Natural killer cell treated with Interleukin-12 subunit alpha and Interleukin-12 subunit beta and Interleukin-15 and Interleukin-18, amount 100 ng/mL, for 72 hours (primary cell): ENCODE measurements at places on chromosomes 12 and 14. TPM values are rescaled to one million over a fixed set of nuclear protein-coding genes. Genes with fewer than 3 reads are reported as not detected.

The PSMC6 gene
- 129 TPM for total RNA-seq

The CLEC4D gene
- not detected for total RNA-seq

The P2RX2 gene
- total RNA-seq: not detected

The INHBC gene
- total RNA-seq: not detected

The SPRYD4 gene
- total RNA-seq: 2.8 TPM

The NXPH4 gene
- total RNA-seq: not detected

The LRP6 gene
- 0.59 TPM for total RNA-seq

DNA sequence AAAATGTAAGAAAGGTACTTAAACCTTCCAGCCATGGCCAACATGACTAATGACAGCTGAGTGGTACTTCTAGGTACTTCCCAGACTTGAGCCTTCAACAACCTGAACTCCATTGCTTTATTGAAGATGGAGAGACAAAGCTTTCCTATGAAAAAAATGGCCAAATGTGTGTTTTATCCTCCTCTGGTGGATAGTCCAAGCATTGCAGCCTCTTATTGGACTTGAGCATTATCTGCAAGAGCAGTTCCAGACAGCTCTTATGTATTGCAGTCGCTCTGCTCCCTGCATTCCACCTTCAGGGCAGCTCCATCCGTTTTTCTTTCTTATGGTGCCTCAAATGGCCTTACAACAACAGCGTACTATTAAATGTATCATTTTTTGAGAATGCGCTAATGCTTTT, 588.2 kb downstream of the NRXN3 start:
- H3K36me3 ChIP-seq: no peaks in the 10 kb centered on the region
- H3K4me1 ChIP-seq: no peaks in the 10 kb centered on the region
- no peak overlapping the region for H3K27ac ChIP-seq
- no peaks in the 10 kb centered on the region for H3K27me3 ChIP-seq
- no peak overlapping the region for H3K4me3 ChIP-seq

- no peak overlapping the region for H3K4me3 ChIP-seq
- no peaks in the 10 kb centered on the region for H3K4me1 ChIP-seq
- H3K36me3 ChIP-seq: no peaks in the 10 kb centered on the region
- H3K27me3 ChIP-seq: no peaks in the 10 kb centered on the region
- no peak overlapping the region for H3K27ac ChIP-seq
Observed at GRCh38 chr14:49049711-49050110, 536.5 kb downstream of the RPS29 start.

DNA sequence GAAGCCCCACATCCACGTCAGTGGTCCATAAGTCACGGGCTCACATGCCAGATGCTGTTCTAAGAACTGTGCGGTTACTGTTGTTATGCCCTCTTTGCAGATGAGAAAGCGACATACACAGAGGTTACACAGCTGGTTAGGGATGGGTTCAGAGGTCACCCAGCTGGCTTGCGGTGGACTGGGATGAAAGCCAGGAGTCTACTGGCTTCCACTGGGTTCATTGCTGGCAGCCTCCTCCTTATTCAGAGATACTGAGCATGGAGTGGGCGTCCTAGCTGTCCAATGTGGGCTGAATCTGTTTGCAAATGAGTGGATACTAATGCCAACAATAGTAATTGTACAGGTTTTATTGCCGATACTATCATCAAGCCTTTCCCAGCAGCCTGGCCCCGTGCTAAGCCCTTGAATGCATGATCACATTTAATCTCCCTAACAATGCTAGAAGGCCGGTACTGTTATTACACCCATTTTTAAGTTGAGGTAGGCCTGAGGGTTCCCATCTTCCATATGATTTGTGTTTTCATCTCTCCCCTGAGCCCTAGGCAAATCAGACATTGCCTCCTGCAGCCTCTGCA, 129.1 kb downstream of the PLXNC1 start:
- peaks cover 6% of the 10 kb centered on the region for H3K36me3 ChIP-seq
- peaks cover 13% of the 10 kb centered on the region for H3K4me1 ChIP-seq
- H3K27me3 ChIP-seq: no peaks in the 10 kb centered on the region
- DNase-seq: no peak
- H3K27ac ChIP-seq: no peak overlapping the region

DNA sequence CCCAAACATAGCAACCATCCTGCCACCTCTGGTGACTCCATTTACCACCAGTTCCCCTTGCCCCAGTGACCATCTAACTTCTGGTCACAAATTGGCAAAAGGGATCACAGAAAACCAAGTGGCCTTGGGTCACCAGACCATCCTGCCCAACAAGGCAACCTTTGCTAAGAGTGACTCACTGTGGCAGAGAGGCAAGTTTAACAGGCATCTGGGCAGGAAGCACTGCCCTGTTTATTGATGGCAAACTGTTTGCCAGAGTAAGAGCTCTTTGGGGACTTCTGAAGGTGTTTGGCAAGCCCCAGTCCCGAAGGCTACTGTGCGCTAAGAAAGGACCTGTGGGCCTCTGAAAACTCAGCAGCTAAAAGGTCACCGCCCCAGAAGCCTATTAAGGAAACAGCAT, 28.2 kb upstream of the TMEM233 start:
- H3K36me3 ChIP-seq: no peaks in the 10 kb centered on the region
- no peaks in the 10 kb centered on the region for H3K4me1 ChIP-seq
- peaks cover 8% of the 10 kb centered on the region for H3K27me3 ChIP-seq
- no peak for DNase-seq
- no peak overlapping the region for H3K4me3 ChIP-seq

DNA sequence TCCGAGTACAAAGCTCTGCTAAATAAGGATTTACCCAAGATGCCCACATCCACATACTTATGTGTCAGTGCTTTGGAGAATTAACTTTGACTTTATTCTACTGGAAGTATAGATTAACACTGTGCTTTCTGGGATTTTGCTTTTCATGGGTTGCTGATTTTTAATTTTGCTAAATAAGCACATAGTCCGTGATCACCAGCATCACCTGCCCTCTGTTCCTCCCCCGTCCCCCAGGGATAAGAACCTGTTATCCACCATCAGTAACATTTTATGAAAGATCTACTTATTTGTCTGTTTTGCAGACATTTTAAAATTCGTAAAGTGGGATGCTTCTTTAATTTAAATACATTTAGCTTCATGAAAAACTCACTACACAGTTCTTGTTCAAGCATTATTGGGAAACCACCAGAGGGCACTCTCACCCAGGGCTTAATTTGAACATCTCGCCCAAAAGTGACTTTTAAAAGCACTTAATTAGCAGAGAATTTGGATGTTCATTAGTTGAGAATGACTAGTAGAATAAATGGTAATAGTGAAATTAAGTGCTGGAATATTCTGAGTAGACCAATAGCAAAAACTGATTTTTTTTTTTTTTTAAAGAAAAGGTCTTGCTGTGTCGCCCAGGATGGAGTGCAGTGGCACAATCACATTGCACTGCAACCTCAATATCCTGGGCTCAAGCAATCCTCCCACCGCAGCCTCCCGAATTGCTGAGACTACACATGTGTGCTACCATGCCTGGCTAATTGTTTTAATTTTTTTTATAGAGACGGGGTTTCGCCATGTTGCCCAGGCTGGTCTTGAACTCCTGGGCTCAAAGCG, 35.7 kb downstream of the MRPL42 start:
- H3K4me1 ChIP-seq: peaks cover 12% of the 10 kb centered on the region
- H3K4me3 ChIP-seq: no peak overlapping the region
- H3K27ac ChIP-seq: no peak overlapping the region
- peak; percentile 64 for DNase-seq
- no peaks in the 10 kb centered on the region for H3K27me3 ChIP-seq
- no peaks in the 10 kb centered on the region for H3K36me3 ChIP-seq

DNA sequence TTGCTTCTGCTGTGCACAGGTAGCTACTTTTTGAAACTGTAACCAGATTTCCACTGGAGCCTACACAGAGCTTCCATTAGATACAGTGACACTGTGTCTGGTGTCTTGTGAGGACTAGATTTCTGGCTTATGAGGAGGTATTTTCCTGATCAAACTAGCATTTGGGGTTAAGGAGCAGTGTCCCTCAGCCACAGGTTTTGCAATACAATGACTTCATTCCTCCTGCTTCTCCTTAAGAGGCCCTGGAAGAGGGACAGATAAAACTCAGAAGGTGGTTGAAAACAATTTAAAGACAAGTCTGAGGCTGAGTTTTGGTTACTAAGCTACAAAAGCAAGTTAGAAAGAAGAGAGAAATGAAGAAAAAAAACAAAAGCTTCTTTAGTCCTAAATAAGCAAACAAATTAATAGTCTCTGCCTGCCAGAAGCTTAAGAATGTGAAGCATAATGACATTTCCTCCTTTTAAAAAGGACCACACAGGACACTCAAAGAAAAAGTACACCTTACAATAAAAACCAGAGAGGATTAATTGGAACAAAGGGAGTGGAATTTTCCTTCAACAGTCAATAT, 53.0 kb downstream of the PKP2 start:
- no peaks in the 10 kb centered on the region for H3K36me3 ChIP-seq
- H3K4me1 ChIP-seq: no peaks in the 10 kb centered on the region
- no peak for DNase-seq
- no peak overlapping the region for H3K27ac ChIP-seq

GRCh38 chr14:84493779-84494178, 1036.2 kb upstream of the FLRT2 start:
- H3K36me3 ChIP-seq: no peaks in the 10 kb centered on the region
- H3K4me3 ChIP-seq: no peak overlapping the region
- H3K4me1 ChIP-seq: no peaks in the 10 kb centered on the region
